HuH-7.5 (cell line): ENCODE measurements at places on chromosomes 2 and 18.

DNA sequence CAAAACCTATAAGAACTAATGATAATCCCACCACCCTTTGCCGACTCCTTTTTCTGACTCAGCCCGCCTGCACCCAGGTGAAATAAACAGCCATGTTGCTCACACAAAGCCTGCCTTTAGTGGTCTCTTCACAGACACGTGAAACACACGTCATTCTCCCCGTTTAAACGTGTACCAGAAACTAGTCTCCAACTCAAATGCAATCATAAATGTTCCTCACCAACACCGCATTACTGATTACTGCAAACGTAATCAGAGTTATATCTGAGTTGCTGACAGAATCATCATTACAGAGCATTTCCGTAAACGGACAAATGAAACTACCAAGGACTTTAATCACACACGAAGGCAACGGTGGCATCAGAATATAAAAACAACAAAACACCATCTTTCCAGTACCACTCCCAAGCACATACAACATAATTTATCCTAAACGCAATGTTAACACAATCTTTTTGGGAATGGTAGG is 1.9 kb downstream of the CLK1 start:
- DNase-seq: no peak

DNA sequence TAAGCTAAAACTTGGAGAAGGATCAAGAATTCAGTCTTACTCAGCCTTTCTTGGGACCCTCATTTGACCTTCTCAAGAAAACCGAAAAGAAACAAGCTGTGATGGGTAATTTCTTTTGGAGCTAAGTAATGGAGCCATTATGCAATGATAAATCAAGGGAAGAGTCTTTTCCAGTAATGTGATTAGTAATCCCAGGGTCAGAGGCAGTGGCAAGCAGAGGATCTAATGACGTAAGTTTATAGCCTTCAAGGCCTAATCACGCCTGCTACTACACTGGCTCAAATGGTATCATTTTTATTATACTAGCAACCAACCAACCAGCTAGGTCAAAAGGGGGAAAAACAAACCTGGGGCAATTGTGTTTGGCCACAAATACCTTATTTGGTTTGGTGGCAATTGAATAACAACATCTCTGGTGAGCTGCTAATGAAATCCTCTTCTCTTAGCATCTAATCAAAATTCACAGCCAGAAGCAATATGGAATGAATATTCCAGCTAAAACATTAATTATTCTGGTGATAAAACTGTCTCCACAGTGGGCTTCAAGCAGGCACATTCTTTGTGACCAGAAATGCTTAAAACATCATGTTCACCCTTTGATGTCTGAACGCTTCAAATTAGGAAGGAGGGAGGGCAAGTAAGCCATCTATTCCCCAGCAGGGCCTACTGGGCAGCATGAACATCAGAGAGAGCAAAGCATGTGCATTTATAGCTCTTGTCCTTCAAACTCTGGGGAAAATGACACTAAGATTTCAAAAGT is 114.9 kb upstream of the SULT1C3 start:
- DNase-seq: no peak

GRCh38 chr18:67072791-67073190 is 443.7 kb downstream of the DSEL start:
- no peak for DNase-seq

DNA sequence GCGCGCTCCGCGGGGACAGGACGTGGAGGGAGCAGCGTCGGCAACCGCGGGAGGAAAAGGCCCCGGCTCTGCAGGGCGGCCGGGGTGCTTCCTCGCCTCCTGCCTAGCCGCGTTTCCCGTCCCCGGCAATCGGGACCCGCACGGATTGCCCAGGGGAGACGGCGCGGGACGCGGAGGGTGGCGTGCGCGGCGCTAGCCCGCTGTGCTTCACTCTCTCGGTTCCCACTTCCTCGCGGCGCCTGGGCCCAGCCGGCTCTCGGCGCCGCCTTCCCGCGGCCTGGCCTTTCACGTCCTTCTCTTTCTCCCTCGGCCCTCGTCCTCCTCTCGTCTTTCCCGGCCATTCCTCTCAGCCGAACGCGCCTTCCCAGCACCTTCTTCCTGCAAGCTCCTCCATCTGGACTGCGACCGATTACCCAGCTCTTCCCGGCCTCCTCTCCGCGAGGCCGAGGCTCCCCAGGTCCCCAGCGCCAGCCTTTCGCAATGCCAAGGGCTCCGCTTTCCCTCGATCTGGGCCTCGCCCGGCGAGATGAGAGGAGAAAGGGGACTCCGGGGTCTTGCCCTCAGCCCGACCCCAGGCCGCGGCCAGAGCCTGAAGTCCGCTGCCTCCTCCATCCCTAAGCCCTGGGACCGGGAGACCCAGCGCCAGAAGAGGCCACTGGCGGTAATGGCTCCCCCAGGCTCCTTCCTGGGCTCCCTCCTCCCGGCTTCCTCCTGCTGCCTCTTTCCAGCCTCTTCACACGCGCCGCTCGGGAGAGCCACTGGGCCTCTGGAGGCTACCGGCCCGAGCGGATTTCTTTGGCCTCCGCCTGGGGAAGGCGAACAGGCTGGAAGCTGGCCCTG is 34.3 kb upstream of the ATP6V1B1 start:
- DNase-seq: no peak

GRCh38 chr18:12604445-12605007 is 53.4 kb downstream of the SPIRE1 start:
- no peak for DNase-seq

GRCh38 chr2:120288016-120288373 is 35.3 kb downstream of the RALB start:
- DNase-seq: no peak

DNA sequence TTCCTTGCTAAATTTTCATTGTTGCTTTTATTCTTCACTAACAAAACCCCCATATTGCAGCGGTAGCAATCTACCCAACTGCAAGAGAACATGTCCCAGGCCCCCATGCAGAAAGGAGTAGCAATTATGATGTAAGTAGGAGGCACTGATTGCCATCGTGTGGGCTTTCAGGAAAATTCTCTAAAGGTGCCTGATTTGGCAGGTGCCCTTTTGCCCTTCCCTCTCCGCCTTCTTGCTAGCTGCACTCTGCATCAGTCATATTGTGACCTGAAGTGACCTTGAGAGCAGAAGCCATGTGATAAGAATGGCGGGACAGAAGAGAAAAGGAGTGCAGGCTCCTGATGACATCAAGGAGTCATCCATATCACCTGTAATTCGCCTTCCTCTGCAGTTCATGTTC is 112.1 kb downstream of the NCKAP5 start:
- no peak for DNase-seq

- no peak for DNase-seq
Measured at GRCh38 chr18:77131100-77131651, 1.4 kb downstream of the MBP start.

DNA sequence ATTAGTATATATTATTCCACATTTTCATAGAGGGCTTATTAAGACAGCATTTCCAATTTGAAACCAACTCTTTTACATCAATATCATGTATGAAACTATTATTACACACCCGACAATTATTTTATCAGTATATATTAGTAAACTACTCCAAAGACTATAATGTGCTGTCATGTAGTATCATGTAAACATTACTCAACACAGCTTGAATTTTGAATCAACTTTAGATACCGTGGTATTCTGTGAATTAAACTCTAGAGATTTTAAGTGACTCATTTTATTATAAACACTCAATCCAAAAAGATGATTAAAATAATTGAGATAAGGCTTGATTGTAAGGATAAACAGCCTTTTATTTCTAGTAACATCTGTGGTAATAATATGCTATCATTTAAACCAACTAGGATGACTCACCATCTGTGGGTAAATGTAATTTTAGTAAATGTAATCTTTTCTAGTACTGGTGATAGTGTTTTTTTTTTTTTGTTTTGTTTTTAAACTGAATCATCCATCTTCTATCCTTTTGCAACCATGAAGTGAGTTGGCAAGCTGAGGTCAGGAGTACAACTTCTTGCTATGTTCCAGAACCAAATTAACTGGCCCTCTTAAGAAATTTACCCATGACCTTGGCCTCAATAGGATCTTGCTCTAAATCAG is 144.3 kb upstream of the SMAD7 start:
- no peak for DNase-seq

DNA sequence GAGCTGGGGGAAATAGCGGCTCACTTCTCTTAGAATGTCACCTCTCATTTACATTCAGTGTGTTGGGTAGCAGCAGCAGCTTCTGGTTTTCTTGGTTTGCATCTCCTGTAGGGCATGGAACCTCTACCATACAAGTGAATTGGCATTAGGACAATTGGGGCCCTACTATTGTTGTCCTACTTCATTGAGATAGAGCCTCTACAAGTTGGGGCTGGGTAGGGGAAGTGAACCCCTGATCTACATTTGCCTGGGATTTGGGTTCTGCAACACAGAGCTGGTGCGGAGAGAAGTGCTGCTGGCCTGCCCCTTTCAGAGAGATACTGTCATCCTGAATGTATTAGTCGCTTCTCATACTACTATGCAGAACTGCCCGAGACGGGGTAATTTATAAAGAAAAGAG is 391.6 kb upstream of the HS6ST1 start:
- DNase-seq: no peak
